ENCODE measurements at places on chromosomes 2 and 18. TPM values are rescaled to one million over a fixed set of nuclear protein-coding genes. Genes with fewer than 3 reads are reported as not detected.

The ARHGAP28 gene
- 38.2 TPM for polyA plus RNA-seq

The OXER1 gene
- 0.37 TPM for polyA plus RNA-seq

The DLX2 gene
- 0.24 TPM for polyA plus RNA-seq

The ODC1 gene
- polyA plus RNA-seq, result 168 TPM

The ADRA2B gene
- polyA plus RNA-seq, result not detected

The RUFY4 gene
- polyA plus RNA-seq, result not detected

The NTSR2 gene
- polyA plus RNA-seq, result not detected
